ENCODE measurements at places on chromosomes 6 and 20.

- no peak for DNase-seq
Measured at GRCh38 chr6:4133941-4134838, 1.2 kb downstream of the ECI2 start.

DNA sequence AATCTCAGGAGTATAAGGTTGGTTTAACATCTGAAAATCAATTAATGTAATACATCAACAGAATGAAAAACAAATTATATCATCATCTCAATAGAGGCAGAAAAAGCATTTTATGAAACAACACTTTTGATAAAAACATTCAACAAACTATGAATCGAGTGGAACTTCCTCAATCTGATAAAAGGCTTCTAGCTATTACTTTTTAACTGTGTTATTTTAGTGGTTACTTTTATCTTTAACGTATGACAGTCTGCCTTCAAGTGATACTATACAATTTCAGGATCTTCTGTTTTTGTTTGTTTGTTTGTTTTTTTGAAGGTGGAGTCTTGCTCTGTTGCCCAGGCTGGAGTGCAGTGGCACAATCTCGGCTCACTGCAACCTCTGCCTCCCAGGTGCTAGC lies 73.7 kb downstream of the ZFAND3 start:
- no peak for DNase-seq

DNA sequence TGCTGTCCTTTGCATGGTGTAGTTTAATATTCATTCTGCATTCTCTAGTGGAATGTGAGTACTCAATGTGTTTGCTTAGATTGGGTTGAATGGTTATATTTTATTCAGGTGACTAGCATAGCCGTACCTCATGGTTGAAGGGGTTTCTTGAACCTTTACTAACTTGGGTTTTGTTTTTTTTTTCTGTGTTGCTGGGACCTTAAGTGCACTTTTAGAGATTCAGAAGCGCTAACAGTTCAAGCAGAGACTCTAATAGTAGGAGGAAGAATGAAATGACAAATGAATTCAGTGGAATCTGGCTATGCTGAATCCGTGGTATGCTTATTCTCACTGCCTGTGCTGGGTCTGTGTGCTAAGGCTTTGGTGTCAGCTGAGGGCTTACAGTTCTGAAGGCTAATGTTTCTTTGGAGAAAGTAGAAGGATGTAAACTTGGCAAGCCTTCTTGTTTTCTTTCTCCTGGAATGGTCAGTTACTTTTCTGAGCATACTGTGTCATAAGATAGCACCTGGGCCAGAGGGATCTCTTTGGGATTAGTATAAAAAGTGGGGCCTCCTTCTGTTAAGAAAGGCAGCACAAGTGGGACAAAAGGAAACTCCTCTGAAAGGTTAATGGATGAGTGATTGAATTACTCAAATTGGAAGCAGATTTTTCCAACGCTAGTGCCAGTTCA lies 28.7 kb downstream of the RNF144B start:
- DNase-seq: no peak

- DNase-seq: no peak
Measured at GRCh38 chr6:167953551-167953950, 43.9 kb upstream of the KIF25 start.

GRCh38 chr6:170258407-170258806 lies 32.5 kb downstream of the DLL1 start:
- no peak for DNase-seq

- DNase-seq: no peak
Measured at GRCh38 chr6:28490205-28490890, 25.2 kb downstream of the GPX6 start.

DNA sequence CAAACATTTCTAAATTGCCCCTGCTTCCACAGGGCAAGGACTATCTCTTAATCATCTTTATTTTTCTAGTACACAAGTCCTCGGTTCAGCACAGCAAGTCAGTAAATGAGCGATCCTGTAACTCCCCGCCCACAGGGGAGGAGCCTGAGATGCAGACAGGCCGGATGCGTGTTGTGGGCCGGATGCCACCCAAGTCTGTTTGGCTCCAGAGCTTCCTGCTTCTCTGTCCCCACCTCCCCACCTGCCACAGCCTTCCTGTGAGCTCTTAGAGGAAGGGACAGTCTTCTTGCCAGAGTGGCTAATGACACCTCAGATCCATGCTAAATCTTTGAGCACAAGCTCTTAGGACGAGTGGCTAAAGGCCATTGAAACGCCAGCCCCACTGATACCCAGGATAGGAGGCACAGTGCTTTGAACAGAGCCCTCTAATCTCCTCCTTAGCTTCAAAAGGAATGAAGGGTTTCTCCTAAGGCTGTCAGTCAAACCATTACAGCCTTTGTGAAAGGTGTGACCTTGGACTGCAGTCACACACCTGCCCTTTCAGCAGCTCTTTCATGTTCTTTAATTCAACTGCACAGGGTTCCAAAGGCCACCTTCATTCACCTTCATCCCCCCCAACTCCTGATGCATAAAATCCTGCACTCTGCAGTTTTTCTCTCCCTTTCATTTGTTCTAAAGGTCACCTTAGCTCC lies 264.3 kb downstream of the TFAP2C start:
- DNase-seq: no peak

GRCh38 chr20:51354769-51355319 lies 187.7 kb downstream of the NFATC2 start:
- DNase-seq: no peak

DNA sequence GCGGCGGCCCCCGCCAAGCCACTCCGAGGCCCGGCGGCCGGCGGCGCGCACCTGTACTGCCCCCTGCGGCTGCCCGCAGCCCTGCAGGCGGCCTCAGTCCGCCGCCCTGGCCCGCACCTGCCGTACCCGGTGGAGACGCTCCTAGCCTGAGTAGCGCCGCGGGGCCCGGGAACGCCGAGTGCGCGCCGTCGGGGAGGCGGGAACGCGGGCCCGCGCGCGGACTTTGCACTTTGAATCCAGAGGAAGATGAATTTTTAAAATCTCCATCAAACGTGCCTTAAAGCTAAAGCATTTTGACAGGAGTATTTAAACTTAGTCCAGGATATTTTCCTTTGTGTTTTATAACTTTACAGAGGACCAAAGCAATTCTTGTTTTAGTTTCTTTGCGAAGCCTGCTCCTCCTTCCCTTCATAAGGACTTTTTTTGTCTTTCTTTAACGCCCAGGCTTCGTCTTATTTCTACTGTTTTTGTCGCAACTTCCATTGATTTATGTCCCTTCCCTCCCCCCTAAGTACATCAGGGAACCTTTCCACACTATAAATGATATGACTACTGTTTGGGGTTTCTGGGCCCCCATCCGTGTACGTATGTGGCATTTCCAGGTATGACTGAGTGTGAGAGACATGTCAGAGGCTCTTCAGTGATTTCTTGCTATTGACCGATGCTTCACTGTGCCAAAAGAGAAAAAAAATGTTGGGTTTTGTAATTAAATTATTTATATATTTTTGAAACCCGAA lies 2.0 kb downstream of the FOXQ1 start:
- DNase-seq: no peak

DNA sequence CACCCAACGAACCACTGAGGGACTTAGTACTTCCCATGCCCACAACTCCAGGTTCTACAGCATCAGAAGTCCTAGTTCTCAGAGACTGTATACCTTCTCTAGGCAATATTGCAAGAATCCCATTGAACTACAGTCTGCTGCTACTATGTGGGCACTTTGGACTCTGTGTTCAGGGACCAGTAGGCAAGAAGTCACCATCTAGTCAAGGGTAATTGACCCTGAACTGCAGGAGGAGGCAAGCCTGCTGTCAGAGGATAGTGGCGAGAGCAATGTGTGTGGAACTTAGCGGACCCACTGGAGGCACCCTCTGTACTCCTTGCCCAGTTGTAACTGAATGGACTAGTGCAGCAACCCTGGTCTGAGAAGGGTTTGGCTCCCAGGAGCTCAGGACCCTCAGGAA lies 15.7 kb downstream of the HEBP2 start:
- no peak for DNase-seq

DNA sequence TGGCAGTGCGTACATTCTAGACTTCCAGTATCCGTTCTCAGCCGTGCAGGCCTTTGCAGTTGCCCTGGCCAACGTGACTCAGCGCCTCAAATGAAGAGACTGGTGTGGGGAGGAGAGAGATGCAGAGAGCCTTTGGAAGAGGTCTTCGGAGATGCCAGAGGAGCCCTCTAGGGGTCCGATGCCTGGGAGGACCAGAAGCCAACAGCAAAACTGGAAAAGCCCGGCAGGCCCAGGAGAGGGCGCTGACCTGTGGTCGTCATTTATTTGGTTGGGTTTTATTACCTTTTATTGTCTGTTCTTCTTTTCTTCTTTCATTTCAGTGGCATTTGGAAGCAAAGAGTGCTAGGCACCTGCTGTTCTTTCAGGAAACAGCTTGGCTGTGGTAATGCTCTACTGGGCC lies 53.3 kb upstream of the TMEM181 start:
- DNase-seq: no peak

Data from activated effector memory CD4-positive, alpha-beta T cell treated with Interleukin-2 at 50 U/mL for 16 hours (primary cell).